ENCODE measurements at places on chromosomes 4 and X.

GRCh38 chrX:154370300-154371016, 4.0 kb downstream of the FLNA start:
- no peak for DNase-seq

GRCh38 chr4:137471461-137471860, 60.8 kb downstream of the PCDH18 start:
- no peak for DNase-seq

- DNase-seq: no peak
These were observed 5.6 kb downstream of the GAK start for GRCh38 chr4:926538-926937.

- no peak for DNase-seq
These were observed 636.3 kb upstream of the FTHL17 start for GRCh38 chrX:31708116-31708515.

DNA sequence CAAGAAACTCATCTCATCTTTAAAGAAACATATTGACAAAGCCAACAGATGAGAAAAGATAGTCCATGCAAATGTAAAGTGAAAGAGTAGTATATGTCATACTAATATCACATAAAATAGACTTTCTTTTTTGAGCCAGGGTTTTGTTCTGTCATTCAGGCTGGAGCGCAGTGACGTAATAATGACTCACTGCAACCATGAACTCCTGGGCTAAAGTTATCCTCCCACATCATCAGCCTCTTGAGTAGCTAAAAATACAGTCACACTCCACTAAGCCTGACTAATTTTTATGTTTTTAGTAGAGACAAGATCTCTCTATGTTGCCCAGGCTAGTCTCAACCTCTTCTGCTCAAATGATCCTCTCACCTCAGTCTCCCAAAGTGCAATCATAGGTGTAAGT, 51.8 kb upstream of the TRAM1L1 start:
- DNase-seq: no peak

DNA sequence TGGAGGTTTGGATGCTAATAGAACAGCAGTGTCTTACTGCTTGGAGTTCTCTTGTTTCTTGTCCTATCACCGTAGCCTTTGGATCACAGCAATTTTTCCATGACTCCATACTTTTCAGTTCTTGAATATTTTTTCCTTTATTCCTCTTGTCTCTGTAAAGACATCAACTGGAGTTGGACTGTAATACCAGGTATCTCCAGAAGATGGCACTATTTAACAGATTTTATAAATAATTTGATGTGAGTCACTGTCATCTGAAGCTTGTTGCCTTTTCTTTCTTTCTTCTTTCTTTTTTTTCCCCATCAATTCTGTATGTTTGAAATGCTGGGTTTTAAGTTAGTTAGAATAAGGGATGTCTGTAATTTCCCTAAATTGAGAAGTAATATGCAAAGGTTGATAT, 24.1 kb downstream of the HPRT1 start:
- DNase-seq: no peak

GRCh38 chrX:69109706-69110105, 55.5 kb downstream of the PJA1 start:
- no peak for DNase-seq

DNA sequence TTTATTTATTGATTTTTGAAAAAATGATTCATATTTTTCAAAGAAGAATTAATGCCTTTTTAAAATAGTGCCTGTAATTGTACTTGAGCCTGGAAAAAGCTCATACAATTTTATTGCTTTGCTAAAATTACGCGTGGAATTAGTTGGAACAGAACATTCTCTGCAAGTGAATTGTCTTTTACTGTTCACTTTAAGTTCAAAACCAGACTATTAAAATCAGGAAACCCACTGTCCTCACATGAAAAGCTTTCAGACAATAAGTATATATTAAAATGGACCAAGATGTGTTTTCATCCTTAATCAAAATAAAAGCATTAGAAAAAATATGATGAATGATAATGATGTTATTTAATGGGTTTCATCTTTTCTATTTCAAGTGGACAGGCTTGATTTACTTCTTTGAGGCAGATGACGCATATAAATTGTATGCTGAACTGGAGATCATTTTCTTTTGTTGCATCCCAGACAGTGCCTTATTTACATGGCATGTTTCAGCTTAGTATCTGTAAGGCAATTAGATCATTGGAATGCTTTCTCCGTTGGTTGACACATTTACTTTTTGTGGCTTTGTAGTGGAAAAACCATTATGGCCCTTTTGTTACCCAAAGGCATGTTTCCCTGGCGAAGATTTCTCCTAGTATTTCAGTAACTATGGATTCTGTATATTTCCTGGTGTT, 299.0 kb upstream of the MAGEC2 start:
- no peak for DNase-seq

DNA sequence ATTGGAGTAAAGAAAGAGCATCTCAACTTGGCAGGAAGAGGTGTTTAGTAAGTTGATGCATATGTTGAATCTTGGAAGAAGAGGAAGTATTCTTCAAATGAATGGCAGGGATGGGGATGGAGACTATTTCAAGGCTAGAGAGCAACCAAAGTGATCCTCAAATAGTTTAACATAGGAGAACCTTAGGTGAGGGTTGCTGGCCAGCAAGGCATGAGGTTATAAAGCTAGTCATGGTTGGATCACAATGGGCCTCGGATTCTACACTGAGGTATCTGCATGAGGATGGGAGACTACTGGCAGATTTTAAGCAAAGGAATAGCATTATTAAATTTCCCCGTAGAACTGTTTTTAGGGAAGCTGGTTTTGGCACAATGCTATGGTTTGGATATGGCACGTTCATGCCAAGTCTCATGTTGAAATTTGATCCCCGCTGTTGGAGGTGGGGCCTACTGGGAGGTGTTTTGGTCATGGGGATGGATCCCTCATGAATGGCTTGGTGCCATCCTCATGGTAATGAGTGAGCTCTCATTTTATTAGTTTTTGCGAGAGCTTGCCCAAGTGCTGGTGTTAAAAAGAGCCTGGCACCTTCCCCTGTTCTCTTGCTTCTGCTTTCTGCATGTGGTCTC, 41.9 kb upstream of the ETNPPL start:
- no peak for DNase-seq

DNA sequence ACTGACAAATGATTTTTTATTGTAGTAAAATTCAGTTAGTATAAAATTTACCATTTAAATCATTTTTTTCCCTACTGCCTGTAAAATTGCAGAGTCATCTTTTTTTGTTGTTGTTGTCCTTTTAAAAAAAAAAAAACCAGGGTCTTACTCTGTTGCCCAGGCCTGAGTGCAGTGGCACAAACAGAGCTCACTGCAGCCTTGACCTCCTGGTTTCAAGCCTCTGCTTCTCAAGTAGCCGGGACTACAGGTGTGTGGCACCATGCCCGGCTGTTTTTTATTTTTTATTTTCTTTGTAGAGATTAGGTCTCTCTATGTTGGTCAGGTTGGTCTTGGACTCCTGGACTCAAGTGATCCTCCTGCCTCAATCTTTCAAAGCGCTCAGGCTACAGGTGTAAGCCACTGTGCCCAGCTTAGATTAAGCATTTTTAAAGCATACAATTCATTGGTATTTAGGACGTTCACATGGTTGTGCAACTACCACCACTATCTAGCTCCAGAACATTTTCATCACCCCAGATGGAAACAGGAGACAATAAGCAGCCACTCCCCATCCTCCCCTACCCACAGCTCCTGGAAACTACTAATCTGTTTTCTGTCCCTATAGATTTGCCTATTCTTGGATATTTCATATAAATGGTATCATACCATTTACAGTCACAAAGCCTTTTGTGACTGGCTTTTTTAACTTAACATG, 59.7 kb upstream of the PGRMC2 start:
- DNase-seq: no peak

GRCh38 chr4:78722320-78722719, 53.8 kb upstream of the BMP2K start:
- DNase-seq: no peak

DNA sequence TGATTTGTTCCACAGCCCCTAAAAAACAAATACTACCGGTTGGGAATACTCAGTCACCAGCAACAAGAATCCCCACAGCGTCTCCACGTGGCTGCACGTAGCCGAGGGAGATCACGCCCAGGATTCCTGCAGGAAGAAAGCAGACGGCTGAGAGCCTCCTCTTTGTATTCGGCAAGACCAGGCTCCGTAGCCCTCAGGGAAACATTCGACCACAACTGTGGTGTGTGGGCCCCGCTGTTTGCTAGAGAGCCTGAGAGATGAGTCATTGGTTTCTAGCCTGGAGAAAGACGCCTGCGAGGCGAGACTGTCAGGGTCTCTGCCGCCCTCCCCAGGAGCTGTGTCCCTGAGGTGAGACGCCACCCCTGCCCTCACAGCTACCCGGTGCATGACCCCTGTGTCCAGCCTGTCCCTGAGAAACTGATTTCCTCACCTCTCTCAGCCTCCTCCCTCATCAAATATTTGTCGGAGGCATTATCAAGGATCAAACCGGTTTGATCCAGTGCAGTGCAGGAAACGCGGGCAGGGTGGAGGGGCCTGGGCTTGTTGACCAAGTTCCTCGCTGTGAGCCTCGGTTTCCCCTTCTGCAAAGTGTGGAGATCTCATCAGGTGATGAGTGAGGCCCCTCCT, 4.7 kb upstream of the S100P start:
- DNase-seq: no peak

GRCh38 chrX:19739683-19740082, 147.7 kb downstream of the SH3KBP1 start:
- peak; percentile 60 for DNase-seq

Data from head of caudate nucleus (tissue), 42 donors.